ENCODE measurements at places on chromosomes 16 and 17.

- no peak for DNase-seq
Observed at GRCh38 chr16:75486676-75487313, 8.4 kb downstream of the CHST6 start.

GRCh38 chr16:47600376-47600775 lies 139.2 kb downstream of the PHKB start:
- DNase-seq, result no peak

DNA sequence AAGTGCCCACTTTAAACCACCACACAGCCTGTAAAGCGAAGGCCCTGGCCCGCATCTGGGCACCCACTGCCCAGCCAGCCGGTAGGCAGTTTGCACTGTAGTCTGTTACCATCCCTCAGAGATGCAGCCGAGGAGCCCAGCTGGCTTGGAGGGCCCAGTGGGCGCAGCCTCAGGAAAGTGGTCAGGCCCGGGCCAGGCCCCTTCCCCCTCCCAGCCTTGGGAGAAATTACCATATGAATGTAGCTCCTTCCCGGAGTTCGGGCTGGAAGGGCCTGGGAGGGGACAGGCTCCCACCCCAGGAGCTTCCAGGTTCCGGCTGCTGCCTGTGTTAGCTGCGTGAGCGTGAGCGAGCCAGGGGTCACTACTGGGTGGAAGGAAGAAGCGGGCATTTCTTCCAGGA lies 325.4 kb downstream of the SEC14L1 start:
- DNase-seq, result no peak

- DNase-seq, result peak; percentile 7
Observed at GRCh38 chr16:10256784-10257641, 74.8 kb upstream of the GRIN2A start.

- no peak for DNase-seq
Observed at GRCh38 chr16:2776500-2777139, 460 bp downstream of the ELOB start.

DNA sequence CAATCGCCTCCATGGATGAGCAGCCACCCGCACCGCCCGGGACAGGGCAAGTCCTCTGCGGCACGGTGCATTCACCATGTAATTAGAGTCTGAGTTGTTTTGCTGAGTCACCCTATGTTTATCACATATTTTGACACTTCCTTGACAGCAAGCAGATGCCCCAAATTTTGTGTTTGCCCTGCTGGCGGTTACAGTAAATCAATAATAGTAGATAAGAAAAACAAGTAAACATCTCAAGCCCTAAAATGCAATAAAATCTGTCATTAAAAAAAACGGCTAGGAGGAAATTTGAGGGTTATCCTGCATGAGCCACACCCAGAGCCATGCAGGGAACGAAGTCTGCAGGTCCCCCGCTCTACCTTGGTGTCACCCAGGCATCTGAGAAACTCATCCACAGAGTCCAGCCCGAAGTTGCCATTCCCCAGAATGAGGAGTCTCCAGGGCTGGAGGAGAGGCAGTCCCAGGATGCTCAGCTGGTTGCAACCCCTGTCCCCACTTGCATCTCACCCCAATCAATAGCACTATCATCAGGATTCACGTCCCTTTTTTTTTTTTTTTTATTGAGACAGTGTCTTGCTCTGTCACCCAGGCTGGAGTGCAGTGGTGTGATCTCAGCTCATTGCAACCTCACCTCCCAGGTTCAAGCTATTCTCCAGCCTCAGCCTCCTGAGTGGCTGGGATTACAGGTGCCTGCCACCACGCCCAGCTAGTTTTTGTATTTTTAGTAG lies 16.5 kb upstream of the ST6GALNAC1 start:
- no peak for DNase-seq

Data from AG10803 (cell line).